ENCODE measurements at places on chromosomes 4 and X. TPM values are rescaled to one million over a fixed set of nuclear protein-coding genes. Genes with fewer than 3 reads are reported as not detected.

DNA sequence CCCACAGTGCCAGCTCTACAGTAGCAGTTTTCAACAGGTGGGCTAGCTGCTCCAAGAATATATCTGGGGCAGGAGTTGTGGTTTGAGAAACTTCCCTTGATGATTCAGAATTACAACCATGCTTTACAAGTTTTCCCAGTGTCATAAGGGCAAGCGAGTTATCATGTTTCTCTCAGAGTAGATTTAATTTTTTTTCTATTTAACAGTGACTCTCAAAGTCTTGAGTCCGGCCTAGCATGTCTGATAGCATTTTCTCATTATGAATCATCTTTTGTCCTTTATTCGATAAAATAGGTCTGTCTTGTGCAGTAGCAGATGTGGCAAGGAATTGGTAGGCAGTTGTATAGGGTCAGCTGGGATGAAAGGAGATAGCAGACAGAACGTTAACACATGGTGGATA lies 62.2 kb upstream of the SPANXD start:
- no peak for DNase-seq

- DNase-seq, result no peak
These were observed 51.1 kb downstream of the SCML1 start for GRCh38 chrX:17788439-17788838.

- no peak for DNase-seq
These were observed 17.5 kb downstream of the STX18 start for GRCh38 chr4:4524364-4524763.

The MAGEB1 gene
- not detected for total RNA-seq

- DNase-seq, result no peak
These were observed 80.2 kb upstream of the ACSL4 start for GRCh38 chrX:109813236-109813635.

All from urinary bladder (tissue), 4 donors.